Motor neuron (in vitro differentiated cells): ENCODE measurements at places on chromosomes 2 and 18. TPM values are rescaled to one million over a fixed set of nuclear protein-coding genes. Genes with fewer than 3 reads are reported as not detected.
A peak's percentile ranks its signal among the peaks of the same experiment; 100 is the strongest.

DNA sequence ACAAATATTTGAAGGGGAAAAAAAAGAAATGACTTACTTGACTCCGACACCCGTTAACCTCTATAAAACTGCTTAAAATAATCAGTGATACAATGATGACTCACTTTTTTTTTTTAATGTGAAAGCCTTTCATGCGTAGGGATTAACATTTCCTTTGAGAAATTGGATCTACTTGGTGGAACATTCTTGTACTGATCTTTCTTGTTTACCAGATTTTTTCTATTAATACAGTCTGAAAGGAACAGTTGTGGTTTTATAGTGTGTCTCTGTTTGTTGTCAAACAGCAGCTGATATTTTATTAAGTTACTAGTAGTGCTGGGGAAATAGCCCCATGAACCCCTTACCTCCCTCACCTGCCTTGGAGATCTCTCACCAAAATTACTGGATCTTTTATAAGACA lies 40.2 kb upstream of the NEB start:
- no peak for ATAC-seq

DNA sequence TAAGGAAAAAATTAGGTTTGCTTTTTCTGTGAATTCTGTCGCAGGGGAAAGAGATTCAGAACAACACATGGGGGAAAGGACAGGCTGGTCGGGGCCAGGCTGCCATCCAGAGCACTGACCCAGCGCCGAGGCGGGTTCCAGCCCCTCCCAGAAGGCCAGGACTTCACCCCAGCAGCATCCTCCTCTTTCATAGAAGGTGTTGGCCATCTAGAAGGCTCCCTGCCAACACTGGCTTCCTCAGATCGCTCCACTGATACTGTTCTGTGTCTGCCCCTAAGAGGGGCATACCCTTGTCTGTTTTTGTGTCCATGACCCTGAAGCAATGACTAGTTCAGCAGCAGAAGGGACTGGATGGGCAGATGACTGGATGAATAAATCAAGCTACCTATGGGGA lies 144.5 kb downstream of the HDAC4 start:
- ATAC-seq, result no peak

DNA sequence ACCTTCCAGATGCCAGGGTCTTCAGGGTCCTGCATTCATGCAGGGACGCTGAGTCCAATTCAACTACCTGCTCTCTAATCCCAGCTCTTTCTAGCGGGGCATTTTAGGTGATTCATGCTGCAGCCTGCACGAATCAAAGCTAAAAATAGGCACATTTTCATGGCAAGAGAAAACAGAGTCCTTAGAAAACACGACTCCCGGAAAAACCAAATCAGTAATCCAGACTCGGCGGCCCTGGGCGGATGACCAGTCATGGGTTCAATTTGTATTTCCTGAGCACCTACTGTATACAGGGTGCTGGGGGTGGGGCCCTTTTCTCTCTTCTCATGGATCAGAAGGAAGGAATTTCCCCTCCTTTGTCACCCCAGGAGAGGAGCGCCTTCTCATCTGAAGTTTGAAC lies 64.4 kb downstream of the LONRF2 start:
- ATAC-seq, result no peak

- ATAC-seq, result peak; percentile 36
Observed at GRCh38 chr18:56475250-56475649, 163.1 kb downstream of the TXNL1 start.

SLC19A3 gene
- total RNA-seq, result 0.35 and 0.38 TPM in 2 replicates

DNA sequence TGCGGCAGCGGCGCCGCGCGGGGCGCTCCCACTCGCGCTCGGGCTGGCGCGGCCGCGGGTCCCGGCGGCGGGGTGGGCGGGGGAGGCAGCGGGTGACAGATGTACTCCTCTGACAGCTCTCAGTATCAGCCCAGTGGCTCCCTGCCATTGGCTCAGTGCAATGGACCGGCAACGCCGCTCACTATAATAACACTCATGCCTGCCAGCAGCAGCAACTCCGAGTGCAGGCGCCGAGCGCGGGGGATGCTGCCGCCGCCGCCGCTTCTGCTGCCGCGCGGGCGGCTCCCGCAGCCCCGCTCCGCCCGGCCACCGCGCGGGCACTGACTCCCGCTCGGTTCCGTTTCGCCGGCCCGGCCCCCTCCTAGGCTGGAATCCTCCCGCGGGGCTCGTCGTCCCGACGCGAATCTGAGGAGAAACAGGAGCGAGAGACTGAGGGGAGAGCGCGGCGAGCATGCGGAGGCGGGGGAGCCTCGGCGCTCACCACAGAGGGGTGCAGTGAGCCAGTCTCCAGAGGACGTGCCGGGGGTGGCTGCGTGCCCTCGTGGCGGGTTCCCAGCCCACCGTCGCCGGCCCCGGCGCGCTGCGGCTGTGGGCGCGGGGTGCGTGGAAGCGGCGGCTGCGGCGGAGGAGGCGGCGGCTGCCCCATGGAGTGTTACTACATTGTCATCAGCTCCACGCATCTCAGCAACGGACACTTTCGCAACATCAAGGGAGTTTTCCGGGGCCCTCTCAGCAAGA lies at the start of gene ZNF804A:
ZNF804A (plus strand) TSS at position 214 of the 738 bp plus-strand sequence; CDS start at position 645, 431 bp downstream.
- ATAC-seq, result peak; percentile 93

DNA sequence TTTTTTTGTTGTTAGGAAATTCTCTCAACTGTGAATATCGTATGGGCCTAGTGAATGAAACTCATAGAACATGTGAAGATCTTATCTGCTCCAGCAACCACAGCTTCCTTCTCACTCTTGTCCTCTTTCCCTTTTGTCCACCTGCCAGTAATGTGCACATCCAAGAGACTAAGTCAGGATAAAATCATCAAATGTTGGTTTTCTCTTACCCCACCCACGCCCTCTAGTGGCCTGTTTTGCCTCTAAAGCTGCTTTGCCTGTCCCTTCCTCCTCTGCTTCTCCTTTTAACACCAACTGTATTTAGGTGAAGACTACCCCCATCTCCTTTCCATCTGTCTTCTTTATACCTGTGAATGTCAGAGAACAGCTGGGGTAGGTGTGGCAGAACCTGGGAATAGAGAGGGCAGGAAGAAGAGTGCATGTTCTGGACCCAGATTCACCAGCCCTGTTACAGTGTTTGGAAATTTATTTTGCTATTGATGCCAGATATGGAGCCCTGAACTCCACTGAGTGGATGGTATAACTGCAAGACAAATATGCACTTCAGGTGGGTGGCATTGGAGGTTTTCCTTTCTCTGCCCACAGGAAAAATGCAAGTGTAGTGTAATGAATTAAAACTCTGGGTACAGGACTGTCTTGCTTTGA lies 8.4 kb upstream of the MGAT5 start:
- ATAC-seq, result peak; percentile 55
